ENCODE measurements at places on chromosomes 13 and 19. TPM values are rescaled to one million over a fixed set of nuclear protein-coding genes. Genes with fewer than 3 reads are reported as not detected.

The GNG7 gene
- total RNA-seq = 7.4 TPM

The NOVA2 gene
- 19.7 TPM for total RNA-seq

The MADCAM1 gene
- 0.74 TPM for total RNA-seq

The OLFM2 gene
- 132 TPM for total RNA-seq

The RFPL4AL1 gene
- total RNA-seq = not detected

The SOX1 gene
- 13.0 TPM for total RNA-seq

The EFNB2 gene
- 73.0 TPM for total RNA-seq

The APLP1 gene
- 162 TPM for total RNA-seq

The IGFL4 gene
- 2.5 TPM for total RNA-seq

The NLRP9 gene
- total RNA-seq = not detected

The C1QTNF9B gene
- total RNA-seq = not detected

The IGFL2 gene
- not detected for total RNA-seq

The ZNF492 gene
- 1.5 TPM for total RNA-seq

The ZSCAN18 gene
- total RNA-seq = 83.6 TPM

The TUBA3C gene
- not detected for total RNA-seq

The CASP14 gene
- not detected for total RNA-seq

The C19orf18 gene
- total RNA-seq = 0.25 TPM

The CLEC17A gene
- total RNA-seq = not detected

The METTL21C gene
- not detected for total RNA-seq

The ANKRD27 gene
- 20.4 TPM for total RNA-seq

The CHMP2A gene
- total RNA-seq = 48.7 TPM

The MPV17L2 gene
- 2.7 TPM for total RNA-seq

The SYNE4 gene
- under 0.01 TPM for total RNA-seq

The LAIR2 gene
- not detected for total RNA-seq

The CCDC122 gene
- 5.9 TPM for total RNA-seq

The ZNF98 gene
- total RNA-seq = 0.98 TPM

The FCHO1 gene
- 20.7 TPM for total RNA-seq

The ZNF723 gene
- total RNA-seq = not detected

The SCGB2B2 gene
- total RNA-seq = 1.2 TPM

The KLF2 gene
- 3.0 TPM for total RNA-seq

The ZNF285 gene
- 24.6 TPM for total RNA-seq

The ZIK1 gene
- total RNA-seq = 22.1 TPM

The ZNF493 gene
- 86.5 TPM for total RNA-seq

The B3GNT8 gene
- total RNA-seq = 0.49 TPM

The NLRP4 gene
- total RNA-seq = not detected

The KLK10 gene
- total RNA-seq = not detected

The POLD1 gene
- total RNA-seq = 11.3 TPM

The ONECUT3 gene
- total RNA-seq = not detected

The SHD gene
- 2.2 TPM for total RNA-seq

The ADM5 gene
- total RNA-seq = 0.49 TPM

The MIR17HG gene
- total RNA-seq = 11.3 TPM

The ZNF738 gene
- total RNA-seq = 22.9 TPM

The IRGC gene
- not detected for total RNA-seq

The APOE gene
- total RNA-seq = 73.5 TPM

Measured in temporal lobe (tissue), 4 donors.